NB4 (cell line): ENCODE measurements at places on chromosomes 6 and 20.

DNA sequence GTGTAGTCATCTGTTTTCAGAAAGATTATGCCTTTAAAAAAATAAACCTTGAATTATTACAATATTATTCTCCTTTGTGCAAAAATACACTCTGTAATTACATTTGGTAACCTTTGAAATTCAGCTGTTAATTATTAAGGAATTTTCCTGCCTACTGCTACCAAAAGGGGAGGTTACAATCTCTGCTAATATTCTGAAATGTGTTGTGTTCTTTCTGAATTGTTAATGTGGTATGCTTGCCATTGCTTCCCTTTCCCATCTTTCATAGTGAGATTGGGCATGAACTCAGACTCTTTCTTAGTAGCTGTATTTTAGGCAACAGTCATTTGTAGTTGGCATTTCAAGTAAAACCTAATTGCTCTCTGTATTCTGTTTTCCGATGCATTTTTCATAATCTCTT lies 73.0 kb downstream of the PHF3 start:
- DNase-seq = no peak

DNA sequence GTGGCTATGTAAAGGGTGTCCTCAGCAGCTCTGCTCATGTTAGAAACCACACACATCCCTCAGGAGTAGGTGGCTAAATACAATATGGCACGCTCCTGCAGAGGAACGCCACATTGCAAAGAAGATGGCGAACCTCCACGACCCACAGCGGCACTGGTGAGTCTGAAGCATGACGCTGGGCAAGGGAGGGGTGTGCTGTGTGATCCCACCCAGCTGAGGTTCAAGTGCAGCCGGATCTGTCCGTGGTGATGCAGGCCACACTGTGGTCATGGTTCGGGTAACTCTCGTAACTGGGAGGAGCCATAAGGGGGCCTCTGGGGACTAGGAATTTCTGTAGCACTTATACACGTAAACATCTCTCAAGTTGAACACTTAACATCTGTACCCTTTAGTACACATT lies 23.4 kb upstream of the APMAP start:
- no peak for DNase-seq

DNA sequence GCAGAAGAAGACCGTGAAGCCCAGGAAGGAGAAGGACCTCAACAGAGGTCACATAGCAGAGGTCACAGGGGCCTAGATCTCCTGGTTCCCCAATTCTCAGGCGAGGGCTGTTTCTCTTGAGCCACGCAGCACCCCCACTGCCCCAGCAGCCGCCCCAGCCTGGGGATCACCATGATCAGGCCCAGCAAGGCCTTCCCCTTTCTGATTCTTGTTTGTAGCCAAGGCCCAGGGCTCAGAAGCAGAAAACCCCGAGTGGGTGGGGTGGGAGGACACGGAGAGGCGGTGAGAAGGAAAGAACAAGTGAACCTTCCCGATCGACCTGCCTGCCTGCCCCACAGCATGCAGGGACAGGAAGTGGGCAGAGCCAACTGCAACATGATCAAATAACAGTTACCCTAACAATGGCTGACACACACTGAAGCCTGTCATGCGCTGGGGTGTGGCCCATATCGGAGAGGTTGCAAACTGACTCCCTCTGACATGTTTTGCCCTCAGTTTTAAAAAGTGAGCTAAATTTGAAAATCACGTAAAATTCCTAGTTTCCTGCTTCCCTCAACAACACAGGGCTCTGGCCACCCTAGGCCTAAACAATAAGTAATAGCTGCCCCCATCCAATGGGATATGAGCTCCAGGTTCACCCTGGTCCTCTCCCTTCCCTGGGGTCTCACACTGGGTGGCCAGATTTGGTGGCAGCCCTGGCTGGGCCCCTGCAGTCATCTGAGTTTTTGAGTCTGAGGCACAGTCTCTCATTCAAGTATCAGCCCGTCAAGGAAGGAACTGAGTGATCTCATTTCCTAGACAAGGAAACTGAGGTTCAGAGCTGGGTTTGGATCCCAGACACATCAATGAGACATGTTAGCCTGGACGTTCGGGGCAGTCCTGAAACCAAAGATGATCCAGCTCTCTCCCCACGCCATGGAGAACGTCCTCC lies 6.5 kb downstream of the PEDS1 start:
- DNase-seq = peak; percentile 87

DNA sequence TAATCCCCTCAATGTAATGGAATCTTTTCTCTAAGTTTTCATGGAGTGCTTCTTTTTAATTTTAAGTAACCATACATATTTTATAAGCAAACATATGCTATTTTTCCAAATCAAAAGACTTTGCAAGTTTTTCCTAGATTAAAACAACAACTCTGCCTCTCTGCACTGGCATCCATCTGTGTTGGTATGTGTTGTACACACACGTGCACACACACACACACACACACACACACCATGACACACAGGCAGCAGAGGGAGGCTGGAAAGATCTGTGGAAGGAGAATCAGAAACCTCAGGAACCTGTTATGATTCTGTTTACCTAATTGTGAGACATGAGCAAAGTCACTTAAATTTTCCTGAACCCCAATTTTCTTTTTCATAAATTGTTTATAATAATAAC lies 295.0 kb upstream of the PRDM1 start:
- no peak for DNase-seq

DNA sequence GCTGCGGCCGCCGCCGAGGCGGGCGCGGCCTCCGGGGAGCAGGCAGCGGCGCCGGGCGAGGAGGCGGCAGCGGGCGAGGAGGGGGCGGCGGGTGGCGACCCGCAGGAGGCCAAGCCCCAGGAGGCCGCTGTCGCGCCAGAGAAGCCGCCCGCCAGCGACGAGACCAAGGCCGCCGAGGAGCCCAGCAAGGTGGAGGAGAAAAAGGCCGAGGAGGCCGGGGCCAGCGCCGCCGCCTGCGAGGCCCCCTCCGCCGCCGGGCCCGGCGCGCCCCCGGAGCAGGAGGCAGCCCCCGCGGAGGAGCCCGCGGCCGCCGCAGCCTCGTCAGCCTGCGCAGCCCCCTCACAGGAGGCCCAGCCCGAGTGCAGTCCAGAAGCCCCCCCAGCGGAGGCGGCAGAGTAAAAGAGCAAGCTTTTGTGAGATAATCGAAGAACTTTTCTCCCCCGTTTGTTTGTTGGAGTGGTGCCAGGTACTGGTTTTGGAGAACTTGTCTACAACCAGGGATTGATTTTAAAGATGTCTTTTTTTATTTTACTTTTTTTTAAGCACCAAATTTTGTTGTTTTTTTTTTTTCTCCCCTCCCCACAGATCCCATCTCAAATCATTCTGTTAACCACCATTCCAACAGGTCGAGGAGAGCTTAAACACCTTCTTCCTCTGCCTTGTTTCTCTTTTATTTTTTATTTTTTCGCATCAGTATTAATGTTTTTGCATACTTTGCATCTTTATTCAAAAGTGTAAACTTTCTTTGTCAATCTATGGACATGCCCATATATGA lies 3.2 kb downstream of the MARCKS start:
- DNase-seq = no peak

DNA sequence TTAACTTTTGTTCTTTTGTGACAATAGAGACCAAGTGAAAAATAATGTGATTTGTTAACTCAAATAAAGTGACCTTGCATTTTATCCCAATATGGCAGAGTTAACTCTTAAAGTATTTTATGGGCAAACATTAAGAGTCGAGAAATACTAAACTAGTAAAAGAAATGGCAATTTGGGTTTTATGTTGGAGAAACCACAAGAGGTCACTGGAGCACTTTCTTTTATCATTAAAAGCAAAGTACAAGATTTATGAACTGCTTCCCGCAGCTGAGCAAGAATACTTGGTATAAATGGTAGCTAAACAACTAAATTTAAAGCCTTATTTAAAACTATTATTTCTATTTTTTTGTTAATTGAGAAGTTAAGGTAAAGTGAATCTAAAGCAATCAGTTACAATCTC lies 33.5 kb upstream of the MCM9 start:
- DNase-seq = peak; percentile 26

DNA sequence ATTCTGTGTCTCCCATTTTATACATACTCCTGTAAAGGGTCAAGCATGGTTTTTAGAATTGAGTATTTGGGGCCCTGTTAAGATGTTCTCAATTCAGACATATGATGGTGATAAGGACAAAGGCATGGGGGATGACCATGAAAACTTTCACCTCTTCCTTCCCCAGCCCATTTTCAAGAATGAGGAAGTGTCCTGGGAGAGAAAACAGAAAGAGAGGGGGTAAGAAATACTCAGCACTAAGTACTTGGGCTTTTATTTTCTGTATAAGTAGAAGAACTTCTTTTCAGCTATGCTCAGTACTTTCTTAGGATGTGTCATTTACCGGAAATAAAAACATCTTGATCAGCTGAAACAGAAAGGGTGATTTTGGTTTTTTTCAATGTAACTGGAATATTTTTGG lies 10.9 kb upstream of the MBOAT1 start:
- peak; percentile 51 for DNase-seq

DNA sequence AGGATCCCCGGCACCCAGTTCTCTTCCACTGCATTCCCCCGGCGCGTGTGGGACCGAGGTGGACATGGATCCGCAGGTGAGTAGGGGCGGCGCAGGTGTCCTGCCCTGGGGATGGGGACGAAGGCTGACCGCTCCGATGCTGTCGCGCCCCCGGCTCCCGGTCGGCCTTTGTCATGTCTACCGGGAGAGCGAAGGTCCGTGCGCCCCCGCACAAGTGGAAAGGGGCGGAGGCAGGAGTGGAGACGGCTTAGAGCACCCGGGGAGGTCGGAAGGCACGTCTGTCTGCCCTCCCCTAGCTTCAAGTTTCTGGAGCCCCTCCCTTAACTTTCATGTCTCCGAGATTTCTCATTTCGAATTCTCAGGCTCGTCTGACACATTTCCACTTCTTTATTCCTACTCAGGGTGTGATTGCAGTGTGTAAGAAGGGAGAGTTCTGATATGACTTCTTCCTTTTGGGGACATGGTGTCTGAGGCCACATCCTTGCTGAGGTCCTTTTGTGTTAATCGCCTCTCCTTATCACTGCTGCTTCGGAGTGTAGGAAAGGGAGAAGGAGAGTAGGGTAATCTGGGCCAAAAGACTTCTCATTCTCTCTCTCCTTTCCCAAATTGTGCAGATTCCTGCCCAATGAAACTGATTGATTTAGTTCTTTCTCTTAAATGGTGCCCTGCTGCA lies 435 bp downstream of the KIFC1 start:
- DNase-seq = peak; percentile 47

DNA sequence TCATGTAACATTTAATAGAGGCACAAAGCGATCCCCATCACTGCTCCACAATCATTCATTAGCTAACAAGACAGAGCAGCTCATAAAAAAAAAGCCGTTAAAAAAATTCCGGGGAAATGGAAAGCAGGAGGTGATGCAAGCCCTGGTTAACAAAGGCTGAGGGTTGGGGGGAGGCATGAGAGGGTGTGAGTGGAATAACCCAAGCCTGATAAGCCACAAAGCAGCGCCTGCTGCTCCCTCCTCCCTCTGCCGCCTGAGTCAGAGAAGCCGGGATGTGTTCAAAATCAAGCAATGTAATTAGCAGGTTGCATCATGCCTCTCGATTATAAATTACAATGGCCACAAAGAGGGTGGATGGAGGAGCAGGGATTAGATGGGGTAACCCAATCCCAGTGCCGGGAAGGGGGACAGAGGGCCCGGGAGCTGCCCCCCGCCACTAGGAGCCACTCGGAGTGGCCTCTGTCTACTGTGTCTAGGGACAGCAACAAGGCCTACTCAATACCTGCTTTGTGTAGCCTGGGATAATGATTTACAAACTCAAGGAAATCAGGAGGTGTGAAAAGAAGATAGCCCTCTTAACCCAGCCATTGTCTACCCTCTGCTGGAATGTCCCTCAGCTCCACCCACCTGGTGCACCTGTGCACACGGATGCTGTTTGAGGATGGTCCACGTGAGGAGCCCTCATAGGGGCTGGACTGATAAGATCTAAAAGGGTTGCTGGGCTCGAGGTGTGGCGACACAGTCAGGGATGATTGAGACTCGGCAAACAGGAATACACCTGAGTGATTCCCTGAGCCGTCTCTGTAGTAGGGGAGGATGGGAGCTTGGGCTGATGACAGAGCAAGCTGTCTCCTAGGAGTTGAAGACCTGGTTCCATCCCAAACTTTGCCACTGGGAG lies 156.9 kb downstream of the VEGFA start:
- DNase-seq = peak; percentile 98

DNA sequence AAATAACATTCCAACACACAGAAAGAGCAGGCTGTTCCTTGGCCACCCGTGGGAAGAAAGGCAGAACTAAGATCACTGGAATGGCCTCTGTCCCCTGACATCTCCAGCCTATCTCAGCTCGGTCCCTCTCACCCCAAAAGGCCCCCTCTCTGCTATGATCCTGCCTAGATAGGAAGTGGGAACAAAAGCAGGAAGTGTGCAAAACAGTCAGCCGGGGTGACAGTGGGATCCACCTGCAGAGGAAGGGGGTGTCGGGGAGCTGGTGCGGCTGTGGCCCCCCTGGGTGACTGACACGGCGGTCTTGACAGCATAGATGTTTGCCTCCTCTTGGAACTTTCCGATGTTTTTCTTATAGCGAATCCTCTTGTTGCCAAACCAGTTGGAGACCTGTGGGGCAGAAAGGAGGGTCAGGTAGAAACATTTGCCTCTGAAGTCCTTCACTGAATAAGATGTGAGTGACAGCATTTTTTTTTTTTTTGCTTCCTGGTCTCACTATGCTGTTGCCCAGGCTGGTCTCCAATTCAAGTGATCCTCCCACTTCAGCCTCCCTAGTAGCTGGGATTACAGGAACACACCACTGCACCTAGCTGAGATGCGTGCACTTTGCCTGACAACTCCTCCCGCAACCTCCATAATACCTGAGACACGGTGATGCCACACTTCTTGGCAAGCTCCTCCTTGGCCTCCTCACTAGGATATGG lies 2.8 kb downstream of the PBX2 start:
- DNase-seq = no peak

GRCh38 chr6:66940003-66940402 lies 1233.0 kb upstream of the EYS start:
- no peak for DNase-seq

- no peak for DNase-seq
Measured at GRCh38 chr6:105432797-105433196, 29.9 kb upstream of the PREP start.

DNA sequence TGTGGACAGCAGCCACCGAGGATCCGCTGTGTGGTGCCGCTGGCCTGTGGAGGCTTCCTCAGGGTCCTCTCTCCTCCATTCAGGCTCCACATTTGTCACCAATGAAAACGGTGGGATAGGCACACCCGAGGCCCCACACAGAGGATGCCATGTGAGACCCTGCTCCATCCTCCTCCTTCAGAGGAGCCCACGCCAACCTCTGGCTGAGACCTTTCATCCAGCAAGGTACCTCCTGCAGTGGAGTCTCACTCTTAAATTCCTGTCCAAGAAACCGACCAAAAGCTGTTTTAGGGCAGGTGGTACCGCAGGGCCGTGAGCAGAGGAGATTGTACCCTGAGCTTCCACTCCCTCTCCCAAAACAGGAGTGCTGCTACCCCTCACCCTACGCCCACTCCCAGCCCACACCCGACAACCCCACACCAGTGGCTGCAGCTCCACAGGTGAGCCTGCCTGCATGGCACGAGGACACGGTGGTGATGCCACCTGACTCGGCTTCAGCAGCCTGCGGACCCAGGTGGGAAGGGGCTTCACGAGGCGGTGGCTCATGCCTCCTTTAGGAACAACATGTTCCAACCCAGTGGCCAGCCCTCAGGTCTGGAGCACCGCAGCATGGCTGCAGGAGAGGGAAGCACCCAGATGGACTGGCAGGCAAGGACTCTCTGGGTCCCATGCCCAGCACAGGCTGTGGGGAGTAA lies 237.6 kb upstream of the AFDN start:
- DNase-seq = no peak

GRCh38 chr6:30955367-30956042 lies 14.7 kb downstream of the MUCL3 start:
- DNase-seq = peak; percentile 91
